Activated CD4-positive, alpha-beta T cell treated with anti-CD3 and anti-CD28 coated beads for 36 hours (primary cell): ENCODE measurements at places on chromosomes 7 and 10. TPM values are rescaled to one million over a fixed set of nuclear protein-coding genes. Genes with fewer than 3 reads are reported as not detected.

DNA sequence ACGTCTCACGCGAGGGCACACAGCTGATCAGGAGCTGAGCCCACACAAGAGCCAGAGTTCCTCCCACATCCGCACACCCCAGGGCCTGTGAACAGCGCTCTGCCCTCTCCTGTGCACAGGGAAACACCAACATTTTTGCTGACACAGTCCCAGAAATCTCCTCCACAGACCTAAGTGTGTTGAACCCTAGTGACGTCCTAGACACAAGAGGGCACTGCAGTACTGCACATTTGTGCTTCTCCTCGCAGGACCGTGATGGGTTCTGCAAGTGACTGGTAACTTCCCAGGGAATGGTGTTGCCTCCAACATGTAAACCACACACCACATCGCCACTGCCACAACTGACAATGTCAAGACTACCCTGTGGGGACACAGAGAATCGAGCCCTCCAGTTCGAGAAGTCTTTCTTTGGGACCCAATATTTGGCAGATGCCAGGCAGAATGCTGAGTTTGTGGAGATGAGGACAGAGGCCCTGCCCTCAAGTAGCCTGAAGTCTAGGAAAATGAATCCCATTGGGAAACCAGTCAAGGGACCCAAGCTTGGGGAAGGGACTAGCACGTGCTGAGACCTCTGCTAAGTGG lies 170.3 kb downstream of the PAXIP1 start:
- peak; percentile 11 for DNase-seq
- H3K4me1 ChIP-seq = no peaks in the 10 kb centered on the region
- H3K27me3 ChIP-seq = peaks cover 2% of the 10 kb centered on the region
- no peaks in the 10 kb centered on the region for H3K36me3 ChIP-seq
- no peak overlapping the region for H3K27ac ChIP-seq
- no peak overlapping the region for H3K4me3 ChIP-seq

DNA sequence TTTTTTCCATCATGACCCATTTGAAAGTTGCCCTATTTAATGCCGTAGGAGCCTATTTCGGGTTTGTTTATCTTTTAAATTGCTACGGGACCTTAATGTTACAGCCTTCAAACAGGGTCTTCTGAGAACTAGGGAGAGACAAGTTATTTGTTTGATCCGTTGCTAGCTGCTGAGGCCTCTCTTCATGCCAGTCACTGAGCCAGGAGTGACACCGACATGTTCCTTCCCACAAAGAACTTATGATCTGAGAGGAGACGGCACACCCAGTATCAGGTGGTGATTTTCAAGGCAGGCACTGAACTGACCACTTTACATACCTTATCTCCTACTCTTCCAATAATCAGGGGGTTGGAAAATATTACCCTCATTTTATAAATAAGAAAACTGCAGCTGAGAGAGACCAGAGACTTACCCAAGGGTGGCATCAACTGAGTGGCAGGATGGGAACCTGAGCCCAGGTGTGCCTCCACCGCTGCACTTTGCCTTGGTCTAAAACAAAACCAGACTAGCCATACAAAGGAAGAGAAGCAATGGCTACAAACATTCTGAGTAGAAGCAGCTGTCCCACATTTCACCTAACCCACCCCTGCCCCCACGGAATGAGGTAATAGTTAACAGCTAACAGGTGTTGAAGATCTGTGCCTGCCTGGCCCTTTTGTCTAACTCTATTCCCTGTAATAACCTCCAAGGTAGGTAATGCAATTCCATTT lies 40.5 kb downstream of the PPP1R3C start:
- H3K4me1 ChIP-seq = peaks cover 4% of the 10 kb centered on the region
- H3K27me3 ChIP-seq = peaks cover 12% of the 10 kb centered on the region
- no peak overlapping the region for H3K4me3 ChIP-seq
- H3K27ac ChIP-seq = no peak overlapping the region
- no peak for DNase-seq

- no peaks in the 10 kb centered on the region for H3K4me1 ChIP-seq
- no peak overlapping the region for H3K4me3 ChIP-seq
- DNase-seq = no peak
- no peaks in the 10 kb centered on the region for H3K36me3 ChIP-seq
- H3K27ac ChIP-seq = no peak overlapping the region
- no peaks in the 10 kb centered on the region for H3K27me3 ChIP-seq
Observed at GRCh38 chr7:79312022-79312421, 141.4 kb downstream of the MAGI2 start.

- H3K27me3 ChIP-seq = peaks cover 13% of the 10 kb centered on the region
- H3K36me3 ChIP-seq = no peaks in the 10 kb centered on the region
- DNase-seq = no peak
- H3K4me3 ChIP-seq = no peak overlapping the region
- no peaks in the 10 kb centered on the region for H3K4me1 ChIP-seq
Observed at GRCh38 chr7:96400518-96400917, 78.6 kb upstream of the SLC25A13 start.

DNA sequence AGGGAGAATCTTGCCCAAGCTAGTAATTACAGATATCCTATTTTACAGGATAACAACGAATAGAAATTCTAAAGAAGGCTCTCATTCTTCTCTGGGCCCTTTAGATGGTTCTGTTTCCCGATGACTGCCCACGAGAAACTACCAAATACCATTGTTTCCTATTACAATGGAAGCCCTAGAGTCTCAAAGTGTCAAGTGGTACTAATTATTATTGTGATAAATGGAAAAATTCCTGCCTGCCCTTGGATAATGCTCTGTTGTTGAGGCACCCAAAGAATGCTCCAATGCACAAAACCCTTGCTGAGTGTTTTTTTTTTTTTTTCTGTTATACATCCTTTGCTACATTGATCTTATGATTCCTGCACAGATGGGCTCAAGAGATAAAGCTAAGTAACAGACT lies 504.5 kb downstream of the XPNPEP1 start:
- H3K4me3 ChIP-seq = no peak overlapping the region
- H3K27ac ChIP-seq = no peak overlapping the region
- H3K4me1 ChIP-seq = no peaks in the 10 kb centered on the region
- DNase-seq = no peak
- no peaks in the 10 kb centered on the region for H3K27me3 ChIP-seq

GRCh38 chr7:155255071-155255470 lies 42.6 kb upstream of the INSIG1 start:
- H3K4me1 ChIP-seq = peaks cover 9% of the 10 kb centered on the region
- DNase-seq = no peak
- H3K36me3 ChIP-seq = no peaks in the 10 kb centered on the region
- H3K27ac ChIP-seq = peak overlapping the region; percentile 53

DNA sequence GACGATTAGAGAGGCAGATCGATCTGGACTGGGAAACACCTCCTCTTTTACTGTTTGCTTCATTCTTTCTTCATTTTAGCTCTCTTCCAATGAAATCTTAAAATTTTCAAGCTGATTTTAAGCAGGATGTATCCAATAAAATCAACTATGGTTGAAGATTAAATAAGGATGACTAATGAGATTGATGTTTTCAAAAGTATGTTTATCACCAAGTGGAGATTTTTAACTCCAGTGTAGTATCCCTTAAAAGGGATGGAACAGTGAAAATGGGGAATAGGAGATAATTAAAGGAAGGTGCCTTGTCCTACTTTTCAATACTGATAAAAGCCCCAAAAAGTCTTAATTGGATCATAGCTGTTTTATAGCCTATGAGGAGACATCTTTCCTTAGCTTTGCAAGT lies 11.6 kb upstream of the LIPF start:
- H3K27me3 ChIP-seq = peaks cover 15% of the 10 kb centered on the region
- H3K36me3 ChIP-seq = no peaks in the 10 kb centered on the region
- no peak overlapping the region for H3K4me3 ChIP-seq
- no peak overlapping the region for H3K27ac ChIP-seq

- H3K27ac ChIP-seq = peak overlapping the region; percentile 98
- peaks cover 58% of the 10 kb centered on the region for H3K4me1 ChIP-seq
- H3K27me3 ChIP-seq = no peaks in the 10 kb centered on the region
- H3K4me3 ChIP-seq = peak overlapping the region; percentile 51
Observed at GRCh38 chr10:119516381-119517234, 25.9 kb downstream of the RGS10 start.

DNA sequence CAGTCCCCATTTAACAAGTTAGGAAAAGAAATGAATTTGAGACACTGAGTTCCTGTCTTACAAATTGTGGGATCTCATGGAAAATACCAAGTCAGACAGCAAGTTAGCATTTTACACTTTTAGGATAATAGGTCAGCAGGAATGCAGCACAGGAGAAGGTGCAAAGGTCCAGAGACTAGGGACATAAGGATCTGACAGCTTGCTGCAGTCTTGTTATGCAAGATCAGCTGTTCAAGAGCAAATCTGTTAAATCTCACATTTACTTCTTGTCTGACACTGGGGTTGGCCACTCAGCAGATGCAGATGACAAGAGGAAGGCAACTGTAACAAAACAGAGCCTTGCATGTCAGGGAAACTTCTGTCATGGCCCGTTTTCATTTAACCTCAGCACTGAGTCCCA lies 239.6 kb downstream of the PHF14 start:
- peaks cover 4% of the 10 kb centered on the region for H3K4me1 ChIP-seq
- H3K27me3 ChIP-seq = peaks cover 2% of the 10 kb centered on the region
- H3K36me3 ChIP-seq = no peaks in the 10 kb centered on the region
- DNase-seq = no peak
- H3K27ac ChIP-seq = no peak overlapping the region

GRCh38 chr10:59865101-59865500 lies 41.3 kb downstream of the CCDC6 start:
- H3K27ac ChIP-seq = no peak overlapping the region
- H3K27me3 ChIP-seq = no peaks in the 10 kb centered on the region
- DNase-seq = no peak
- peaks cover 24% of the 10 kb centered on the region for H3K36me3 ChIP-seq
- no peak overlapping the region for H3K4me3 ChIP-seq

GRCh38 chr7:106493041-106493731 lies 167.8 kb downstream of the CCDC71L start:
- no peaks in the 10 kb centered on the region for H3K4me1 ChIP-seq
- no peak for DNase-seq
- peaks cover 29% of the 10 kb centered on the region for H3K27me3 ChIP-seq
- H3K36me3 ChIP-seq = peaks cover 2% of the 10 kb centered on the region

GRCh38 chr10:5416981-5417380 lies 4.6 kb downstream of the NET1 start:
- H3K4me1 ChIP-seq = peaks cover 3% of the 10 kb centered on the region
- no peaks in the 10 kb centered on the region for H3K27me3 ChIP-seq
- no peak for DNase-seq

DNA sequence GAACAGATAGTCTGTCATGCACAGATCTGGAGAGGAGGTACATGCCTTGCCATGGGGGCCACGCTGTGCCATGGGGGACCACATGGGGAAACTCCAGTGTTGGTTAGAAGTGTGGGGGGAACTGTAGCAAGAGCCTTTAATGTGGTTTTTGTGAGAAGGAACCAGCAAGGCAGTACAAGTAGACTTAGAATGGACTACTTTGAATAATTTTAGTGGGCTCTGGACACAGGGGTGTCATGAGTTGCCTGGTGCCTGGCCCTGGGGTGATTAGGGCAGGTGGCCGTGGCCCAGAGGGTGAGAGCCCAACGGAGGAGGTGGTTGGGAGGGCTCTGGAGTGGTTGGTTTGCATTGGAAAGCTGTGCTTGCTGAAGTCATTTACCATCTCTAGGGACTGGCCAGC lies 77.2 kb downstream of the CXCL12 start:
- H3K27me3 ChIP-seq = peaks cover 15% of the 10 kb centered on the region
- no peak overlapping the region for H3K4me3 ChIP-seq
- no peak for DNase-seq
- no peaks in the 10 kb centered on the region for H3K36me3 ChIP-seq
- no peak overlapping the region for H3K27ac ChIP-seq

GRCh38 chr7:96144260-96144526 lies 177.7 kb downstream of the SLC25A13 start:
- no peak overlapping the region for H3K4me3 ChIP-seq
- no peaks in the 10 kb centered on the region for H3K27me3 ChIP-seq
- DNase-seq = no peak
- H3K36me3 ChIP-seq = peaks cover 26% of the 10 kb centered on the region
- no peak overlapping the region for H3K27ac ChIP-seq
- H3K4me1 ChIP-seq = no peaks in the 10 kb centered on the region

- no peaks in the 10 kb centered on the region for H3K36me3 ChIP-seq
- H3K27ac ChIP-seq = no peak overlapping the region
- H3K4me3 ChIP-seq = no peak overlapping the region
- peaks cover 2% of the 10 kb centered on the region for H3K4me1 ChIP-seq
- no peak for DNase-seq
Observed at GRCh38 chr7:1659696-1660095, 10.4 kb upstream of the ELFN1 start.

GRCh38 chr7:36851382-36851781 lies 127.1 kb upstream of the AOAH start:
- no peaks in the 10 kb centered on the region for H3K27me3 ChIP-seq
- H3K27ac ChIP-seq = peak overlapping the region; percentile 82
- DNase-seq = peak; percentile 40
- peaks cover 22% of the 10 kb centered on the region for H3K4me1 ChIP-seq
- H3K4me3 ChIP-seq = no peak overlapping the region

GRCh38 chr7:149422914-149423301 lies 38.0 kb downstream of the ZNF777 start:
- H3K27ac ChIP-seq = peak overlapping the region; percentile 47
- DNase-seq = peak; percentile 54
- no peaks in the 10 kb centered on the region for H3K27me3 ChIP-seq
- H3K4me3 ChIP-seq = peak overlapping the region; percentile 8

- DNase-seq = no peak
- H3K27me3 ChIP-seq = peaks cover 36% of the 10 kb centered on the region
- no peak overlapping the region for H3K27ac ChIP-seq
Observed at GRCh38 chr7:101306307-101306706, 15.3 kb downstream of the IFT22 start.

DNA sequence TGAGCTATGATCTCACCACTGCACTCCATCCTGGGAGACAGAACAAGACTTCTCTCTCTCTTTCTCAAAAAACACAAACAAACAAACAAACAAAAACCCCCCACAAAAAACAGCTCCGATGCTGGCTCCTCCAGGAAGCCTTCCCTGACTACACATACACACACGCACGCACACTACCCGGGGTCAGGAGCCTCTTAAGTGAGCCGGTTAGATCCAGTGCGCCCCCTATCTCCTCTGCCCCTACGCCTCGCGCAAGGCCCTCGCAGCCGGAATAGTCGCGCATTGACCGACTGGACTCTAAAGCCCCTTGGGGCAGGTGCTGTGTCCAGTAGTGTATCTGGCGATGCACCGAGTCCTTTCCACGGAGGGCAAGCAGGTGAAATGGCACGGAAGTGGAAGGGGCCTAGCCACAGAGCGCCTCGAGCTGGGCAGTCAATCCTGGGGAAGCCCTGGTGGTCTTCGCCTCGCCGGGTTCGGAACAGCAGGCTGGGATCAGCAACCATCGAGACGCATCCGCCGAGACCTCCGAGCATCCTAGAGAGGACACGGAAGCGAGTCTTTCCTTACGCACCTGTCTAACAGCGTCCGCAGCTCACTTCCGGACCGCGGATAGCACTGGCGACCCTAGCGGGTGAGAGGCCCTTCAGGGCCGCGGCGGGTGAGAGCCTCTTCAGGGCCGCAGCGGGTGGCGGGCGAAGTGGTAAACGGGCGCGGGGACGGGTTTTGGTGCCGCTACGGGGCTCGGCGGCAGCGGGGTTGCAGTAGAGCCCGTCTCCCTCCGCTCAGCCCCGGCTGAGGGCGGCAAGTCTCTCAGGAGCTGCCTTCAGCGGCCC lies at the start of gene ZSCAN25:
Gene ZSCAN25 (plus strand): TSS at position 588 of the 833 bp plus-strand sequence. CDS start 2,661 bp downstream, outside the sequence.
- peaks cover 38% of the 10 kb centered on the region for H3K36me3 ChIP-seq
- H3K4me3 ChIP-seq = peak within 1 kb of the TSS; percentile 92
- peak; percentile 92 for DNase-seq

The SCART1 gene
- total RNA-seq = 1.4 TPM

The CNNM1 gene
- total RNA-seq = 1.5 TPM

The SFRP5 gene
- total RNA-seq = not detected

The SNCG gene
- total RNA-seq = not detected

The ANKRD2 gene
- not detected for total RNA-seq
